ENCODE measurements at places on chromosomes 7 and 10.

GRCh38 chr10:43453266-43453831, 16.4 kb downstream of the ZNF487 start:
- no peak for DNase-seq

GRCh38 chr7:111517549-111517951, 44.7 kb downstream of the IMMP2L start:
- no peak for DNase-seq

GRCh38 chr7:121301446-121302213, 27.2 kb upstream of the WNT16 start:
- DNase-seq, result no peak

- DNase-seq, result no peak
Observed at GRCh38 chr10:58976254-58976653, 200.2 kb upstream of the PHYHIPL start.

DNA sequence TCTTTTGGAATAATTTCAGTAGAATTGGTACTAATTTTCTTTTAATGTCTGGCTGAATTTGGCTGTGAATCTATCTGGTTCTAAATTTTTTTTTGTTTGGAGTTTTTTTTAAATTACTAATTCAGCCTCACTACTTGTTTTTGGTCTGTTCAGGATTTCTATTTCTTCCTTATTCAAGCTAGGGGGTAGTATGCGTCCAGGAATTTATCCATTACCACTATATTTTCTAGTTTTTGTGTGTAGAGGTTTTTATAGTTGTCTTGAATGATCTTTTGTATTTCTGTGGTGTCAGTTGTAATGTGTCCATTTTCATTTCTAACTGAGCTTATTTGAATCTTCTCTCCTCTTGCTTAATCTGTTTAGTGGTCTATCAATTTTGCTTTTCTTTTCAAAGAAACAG, 48.9 kb upstream of the ICA1 start:
- DNase-seq, result no peak

DNA sequence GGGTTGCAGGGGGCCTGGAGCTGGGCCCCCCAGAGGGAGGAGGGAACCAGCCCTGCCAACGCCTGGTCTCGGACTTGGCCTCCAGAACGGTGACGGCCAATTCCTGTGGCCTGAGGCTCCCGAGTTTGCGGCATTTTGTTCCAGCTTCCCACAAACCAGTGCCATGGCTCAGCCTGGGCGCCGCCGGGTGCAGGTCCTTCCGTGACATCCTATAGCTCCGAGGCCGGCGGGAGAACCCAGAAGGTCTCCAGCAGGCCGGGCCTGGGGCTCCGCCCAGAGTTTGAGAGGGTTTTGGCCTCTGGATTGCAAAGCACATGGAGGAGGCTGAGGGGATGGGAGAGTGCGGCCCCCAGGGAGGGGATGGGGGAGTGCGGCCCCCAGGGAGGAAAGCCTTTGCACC, 92.6 kb downstream of the UNCX start:
- DNase-seq, result no peak

DNA sequence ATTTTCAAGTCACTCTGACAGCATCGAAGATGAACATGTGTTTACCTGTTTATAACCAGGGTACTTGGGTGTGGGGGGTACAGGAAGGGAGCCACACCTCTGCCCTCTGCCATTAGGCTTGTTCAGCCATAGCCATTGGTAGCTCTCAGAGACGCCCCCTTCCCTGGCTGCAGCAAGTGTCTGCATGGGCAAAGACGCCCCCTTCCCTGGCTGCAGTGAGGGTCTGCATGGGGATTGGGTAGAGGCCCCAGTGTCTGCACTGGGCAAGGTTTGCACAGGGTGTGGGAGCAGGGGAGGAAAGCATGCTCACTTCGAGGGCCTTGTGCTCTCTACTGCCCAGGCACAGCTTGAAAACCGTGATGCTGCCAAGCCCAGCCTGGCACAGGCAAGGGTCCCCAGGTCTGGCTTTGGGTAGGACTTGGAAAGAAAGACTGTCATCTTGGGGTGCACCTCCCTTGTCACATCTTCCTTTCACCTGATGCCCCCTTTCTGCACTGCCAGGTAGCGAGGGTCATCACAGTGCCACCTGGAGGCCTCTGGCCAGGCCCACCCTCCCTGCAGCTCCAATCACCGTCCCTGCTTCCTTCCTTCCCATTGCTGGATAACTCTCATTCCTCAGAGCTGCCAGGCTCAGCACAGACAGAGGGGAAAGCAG, 3.7 kb downstream of the TMEM225B start:
- no peak for DNase-seq

GRCh38 chr7:69600710-69601519, 2.6 kb downstream of the AUTS2 start:
- DNase-seq, result no peak

DNA sequence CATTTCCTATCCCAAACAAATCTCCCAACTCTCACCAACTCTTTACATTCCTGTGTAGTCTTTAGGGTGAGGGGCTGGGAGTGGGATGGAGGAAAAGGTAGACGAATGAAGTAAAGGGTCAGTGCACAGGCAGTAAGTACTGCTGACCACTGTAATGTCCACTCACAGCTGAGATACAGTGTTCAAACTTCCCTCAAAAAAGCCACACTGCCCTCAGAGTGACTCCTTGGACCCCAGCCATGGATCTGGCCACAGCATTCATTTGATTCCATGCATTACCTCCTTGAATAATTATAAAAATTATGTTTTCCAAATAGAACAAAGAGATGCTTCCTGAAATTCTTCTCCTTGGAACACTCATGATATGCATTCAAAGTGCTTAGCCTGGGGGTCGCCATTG, 19.8 kb upstream of the HIPK2 start:
- no peak for DNase-seq

- no peak for DNase-seq
Observed at GRCh38 chr10:128051548-128051947, 74.7 kb downstream of the MKI67 start.

DNA sequence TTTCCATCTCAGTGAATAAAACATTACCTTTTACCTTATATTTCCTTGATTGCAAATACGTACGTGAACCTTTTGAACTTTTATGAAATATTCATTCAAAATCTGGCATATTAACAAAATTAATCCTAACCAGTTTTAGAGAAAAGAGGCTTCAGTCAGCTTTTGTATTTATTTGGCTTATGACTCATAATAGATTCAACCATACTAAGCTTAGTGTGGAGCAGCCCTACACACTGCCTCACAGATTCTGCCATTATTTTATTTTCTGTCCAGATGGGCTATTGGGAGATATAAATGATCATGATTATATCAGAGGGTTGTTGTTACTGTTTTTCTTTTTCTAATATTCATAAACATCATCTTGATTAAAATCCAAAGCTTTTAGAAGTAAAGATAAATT, 325.5 kb downstream of the GPR37 start:
- DNase-seq, result no peak

DNA sequence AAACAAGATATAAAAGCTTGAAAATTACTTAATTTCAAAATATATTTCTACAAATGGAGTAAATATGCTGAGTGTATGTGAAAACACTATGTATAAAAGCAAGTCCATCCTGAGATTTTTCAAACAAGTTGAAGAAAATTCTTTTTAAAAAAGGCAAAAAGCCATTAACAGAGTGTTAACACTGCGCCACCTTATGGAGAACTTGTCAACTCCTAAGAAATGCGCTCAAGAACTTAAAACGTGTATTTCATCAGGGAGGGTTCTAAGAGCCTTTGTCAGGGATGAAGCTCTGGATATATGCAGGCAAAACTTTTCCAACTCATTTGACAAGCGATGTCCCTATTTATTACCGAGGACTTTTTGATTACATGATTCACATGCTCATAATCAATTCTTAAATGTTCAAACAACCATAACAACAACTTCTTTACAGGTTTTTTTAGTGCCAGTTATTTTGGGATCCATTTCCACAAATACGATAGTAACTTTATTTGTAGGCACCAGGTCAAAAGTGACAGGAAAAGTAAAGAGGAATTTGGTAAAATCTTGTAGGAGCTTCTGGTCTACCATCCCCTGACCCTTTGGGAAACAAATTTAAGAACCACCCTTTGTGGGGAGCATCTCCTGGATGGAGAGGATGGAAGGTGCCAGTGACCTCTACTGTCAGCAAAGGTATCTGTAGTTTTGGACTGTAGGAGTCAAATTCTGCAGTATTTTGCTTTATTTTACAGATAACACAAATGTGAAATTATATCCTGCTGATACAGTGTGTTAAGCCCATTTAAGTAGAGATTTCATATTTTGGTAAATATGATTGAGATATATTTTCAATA, 23.2 kb downstream of the CALCR start:
- DNase-seq, result peak; percentile 24

DNA sequence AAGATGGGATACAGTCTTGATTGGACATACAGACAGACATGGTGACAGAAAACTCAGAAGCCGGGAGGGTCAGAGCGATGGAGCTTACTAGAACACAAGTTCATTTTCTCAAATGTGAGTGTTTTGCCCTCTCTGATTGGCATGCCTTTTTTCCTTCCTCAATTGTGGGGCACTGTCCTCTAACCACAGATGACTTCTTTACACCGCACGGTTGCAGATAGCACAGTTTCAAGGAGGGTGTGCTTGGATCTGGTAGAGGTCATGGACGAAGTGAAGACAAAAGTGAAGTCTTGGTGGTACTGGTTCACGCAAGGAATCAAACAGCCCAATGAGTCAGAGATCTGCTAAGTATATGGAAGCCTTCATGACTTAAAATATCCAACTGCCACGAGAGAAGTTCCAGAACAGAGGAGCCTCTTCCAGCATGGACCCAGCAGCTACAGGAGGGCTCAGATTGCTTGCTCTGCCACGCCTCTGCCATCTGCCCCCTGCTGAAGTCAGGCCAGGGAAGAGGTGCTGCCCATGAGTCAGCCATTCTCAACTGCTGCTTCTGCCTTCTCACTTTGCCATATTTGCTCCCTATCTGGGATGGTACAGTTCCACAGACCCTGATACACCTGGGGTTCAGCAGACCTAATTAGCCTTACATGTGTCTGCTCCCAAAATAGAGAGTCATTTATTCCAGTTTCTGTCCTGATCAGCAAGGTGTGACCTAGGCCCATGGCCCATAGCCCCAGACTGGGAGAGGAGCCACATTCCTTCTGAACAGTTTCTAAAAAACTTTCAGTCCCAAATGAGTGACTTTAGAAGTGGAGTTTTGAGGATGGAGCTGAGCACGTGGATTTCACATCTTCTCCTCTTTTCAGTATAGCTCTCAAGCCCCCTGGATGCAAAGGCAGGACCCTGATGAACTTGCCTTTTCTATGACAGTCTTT, 413.8 kb downstream of the KCNMA1 start:
- DNase-seq, result no peak

DNA sequence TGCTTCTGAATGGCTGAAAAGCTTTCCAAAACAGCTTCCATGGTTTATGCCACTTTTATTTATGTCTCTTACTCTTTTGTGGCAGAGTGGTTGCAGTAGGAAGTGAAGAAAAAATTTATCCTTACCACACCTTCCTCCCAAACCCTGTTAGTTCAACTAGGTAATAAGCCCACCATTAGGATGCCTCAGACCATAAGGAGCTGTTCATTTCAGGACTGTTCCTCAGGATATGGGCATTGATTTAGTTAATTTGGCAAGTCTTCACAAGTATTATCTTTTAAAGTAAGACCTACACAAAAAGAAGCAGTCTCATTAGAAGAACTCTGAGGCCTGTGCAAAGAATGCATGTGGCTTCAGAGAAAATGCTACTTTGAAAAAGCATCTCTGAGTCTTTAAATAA, 82.9 kb upstream of the PDLIM1 start:
- DNase-seq, result no peak

DNA sequence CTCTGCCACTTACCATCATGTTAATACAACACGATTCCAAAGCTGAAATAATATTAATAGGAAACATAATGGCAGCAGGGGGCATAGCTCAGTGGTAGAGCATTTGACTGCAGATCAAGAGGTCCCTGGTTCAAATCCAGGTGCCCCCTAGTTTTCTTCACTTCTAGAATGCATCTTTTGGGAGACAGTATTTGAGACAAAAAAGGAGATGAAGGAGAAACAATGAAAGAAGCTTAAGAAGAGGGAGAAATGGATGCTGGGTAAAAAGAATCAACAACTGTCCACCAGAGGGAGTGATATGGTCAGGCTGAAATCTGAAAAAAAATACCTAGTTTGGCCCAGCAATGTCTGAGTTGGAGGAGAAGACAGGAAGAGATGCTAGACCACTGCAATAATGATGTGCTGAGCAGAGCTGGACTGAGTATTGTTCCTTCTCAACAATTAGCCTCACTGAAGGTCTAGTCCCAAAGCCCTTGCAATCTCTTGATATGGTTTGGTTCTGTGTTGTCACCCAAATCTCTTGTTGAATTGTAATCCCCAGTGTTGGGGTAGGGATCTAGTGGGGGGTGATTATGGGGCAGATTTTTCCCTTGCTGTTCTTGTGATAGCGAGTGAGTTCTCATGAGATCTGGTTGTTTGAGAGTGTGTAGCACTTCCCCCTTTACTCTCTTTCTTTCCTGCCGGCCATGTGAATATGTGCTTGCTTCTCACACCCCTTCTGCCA, 48.3 kb downstream of the ZNF783 start:
- DNase-seq, result no peak

- no peak for DNase-seq
Observed at GRCh38 chr10:31090894-31091607, 59.4 kb upstream of the ZNF438 start.

DNA sequence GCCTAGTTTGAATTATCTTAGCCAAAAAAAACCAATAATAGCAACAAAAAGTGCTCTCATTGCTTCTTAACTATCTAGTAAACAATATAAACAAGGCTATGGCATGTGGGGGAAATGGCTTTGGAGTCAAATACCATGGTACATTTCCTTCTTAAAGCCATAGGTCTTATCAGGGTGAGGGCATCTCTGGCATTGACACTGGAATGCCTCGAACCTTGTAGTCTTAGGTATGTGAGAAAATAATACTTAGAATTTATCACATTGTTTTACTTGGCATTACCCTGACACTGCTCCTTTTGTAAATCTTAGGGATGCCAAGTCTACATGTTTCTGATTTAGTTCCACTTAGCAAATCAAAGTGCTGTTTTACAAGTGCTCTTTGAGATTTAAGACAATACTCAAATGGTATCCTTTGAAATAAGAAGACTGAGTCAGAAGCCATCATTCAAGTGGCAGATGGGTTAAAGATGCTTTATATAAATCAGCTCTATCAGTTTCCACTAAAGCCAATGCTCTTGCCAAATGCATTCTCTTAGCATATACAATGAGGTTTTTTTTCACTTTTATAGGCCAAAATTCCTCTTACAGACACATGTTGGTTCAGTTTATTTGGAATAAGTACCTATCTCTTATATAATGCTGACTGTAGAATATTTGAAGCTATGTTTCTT, 155.2 kb downstream of the HPSE2 start:
- DNase-seq, result no peak

- no peak for DNase-seq
Observed at GRCh38 chr10:251982-252582, 116.8 kb downstream of the ZMYND11 start.

GRCh38 chr7:36604806-36605205, 119.5 kb downstream of the AOAH start:
- DNase-seq, result no peak

DNA sequence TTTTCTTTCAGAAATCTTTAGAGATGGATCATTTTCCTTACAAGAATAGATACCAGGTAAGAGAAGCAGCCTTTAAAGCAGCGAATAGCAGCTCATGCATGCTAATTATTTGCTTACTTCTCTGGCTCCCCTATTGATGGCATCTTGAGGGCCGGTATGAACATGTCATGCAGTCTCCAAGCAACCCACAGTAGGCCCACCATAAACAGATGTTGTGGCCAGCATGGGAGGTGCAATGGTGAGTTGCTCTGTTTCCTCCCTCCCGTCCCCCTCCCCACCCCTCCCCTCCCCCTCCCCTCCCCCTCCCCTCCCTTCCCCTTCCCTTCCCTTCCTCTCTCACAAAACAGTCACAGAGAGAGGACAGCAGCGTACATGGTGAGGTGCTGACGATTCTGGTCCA, 9.7 kb upstream of the ZNF273 start:
- DNase-seq, result no peak

Data from left lung (tissue), 14 donors.